ENCODE measurements at places on chromosomes 6 and 20.
A peak's percentile ranks its signal among the peaks of the same experiment; 100 is the strongest.

GRCh38 chr6:161204866-161205557 lies 68.8 kb downstream of the AGPAT4 start:
- no peak for DNase-seq

DNA sequence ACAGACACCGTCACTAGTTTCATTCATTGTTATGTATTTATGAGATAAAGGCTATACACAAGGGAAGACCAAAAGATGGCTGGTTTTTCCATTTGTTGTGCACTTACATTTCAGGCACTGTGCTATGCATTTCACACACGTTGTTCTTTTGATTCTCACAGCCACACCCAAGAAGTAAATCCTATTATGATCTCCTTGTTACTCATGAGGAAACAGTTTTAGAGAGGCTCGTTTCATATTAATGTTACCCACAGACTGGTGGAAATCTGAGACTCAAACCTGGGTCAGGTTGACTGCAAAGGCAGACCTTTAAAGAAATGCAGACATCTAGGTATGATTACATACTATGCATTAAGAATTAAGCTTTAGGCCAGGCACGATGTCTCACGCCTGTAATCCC lies 34.9 kb downstream of the SHLD1 start:
- DNase-seq, result no peak

- no peak for DNase-seq
Measured at GRCh38 chr6:106637051-106637716, 7.8 kb downstream of the QRSL1 start.

GRCh38 chr6:163711615-163712565 lies 297.4 kb downstream of the QKI start:
- DNase-seq, result no peak

DNA sequence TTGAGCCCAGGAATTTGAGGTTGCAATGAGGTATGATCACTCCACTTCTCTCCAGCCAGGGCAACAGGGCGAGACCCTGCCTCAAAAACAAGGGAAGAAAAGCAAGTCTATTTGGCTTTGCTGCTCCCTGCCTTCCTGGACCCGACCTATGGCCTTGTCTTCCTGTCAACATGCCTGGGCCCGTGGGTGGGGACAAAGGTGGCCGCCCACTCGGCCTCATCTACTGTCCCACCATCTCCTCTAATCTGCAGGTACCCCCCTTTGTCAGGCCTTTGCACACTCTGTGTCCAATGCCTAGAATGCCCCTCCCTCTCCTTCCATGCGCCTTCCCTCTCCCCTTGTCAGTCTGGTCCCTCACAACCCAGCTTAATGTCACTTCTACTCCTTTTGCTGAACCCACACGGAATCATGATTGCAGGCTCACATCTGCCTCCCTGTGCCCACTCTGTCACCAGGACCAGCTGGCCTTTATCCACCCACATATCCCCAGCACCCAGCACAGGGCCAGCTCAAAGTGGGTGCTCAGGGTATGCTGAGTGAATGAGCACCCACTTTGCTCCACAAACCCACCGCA lies 40.3 kb downstream of the MDFI start:
- DNase-seq, result no peak

DNA sequence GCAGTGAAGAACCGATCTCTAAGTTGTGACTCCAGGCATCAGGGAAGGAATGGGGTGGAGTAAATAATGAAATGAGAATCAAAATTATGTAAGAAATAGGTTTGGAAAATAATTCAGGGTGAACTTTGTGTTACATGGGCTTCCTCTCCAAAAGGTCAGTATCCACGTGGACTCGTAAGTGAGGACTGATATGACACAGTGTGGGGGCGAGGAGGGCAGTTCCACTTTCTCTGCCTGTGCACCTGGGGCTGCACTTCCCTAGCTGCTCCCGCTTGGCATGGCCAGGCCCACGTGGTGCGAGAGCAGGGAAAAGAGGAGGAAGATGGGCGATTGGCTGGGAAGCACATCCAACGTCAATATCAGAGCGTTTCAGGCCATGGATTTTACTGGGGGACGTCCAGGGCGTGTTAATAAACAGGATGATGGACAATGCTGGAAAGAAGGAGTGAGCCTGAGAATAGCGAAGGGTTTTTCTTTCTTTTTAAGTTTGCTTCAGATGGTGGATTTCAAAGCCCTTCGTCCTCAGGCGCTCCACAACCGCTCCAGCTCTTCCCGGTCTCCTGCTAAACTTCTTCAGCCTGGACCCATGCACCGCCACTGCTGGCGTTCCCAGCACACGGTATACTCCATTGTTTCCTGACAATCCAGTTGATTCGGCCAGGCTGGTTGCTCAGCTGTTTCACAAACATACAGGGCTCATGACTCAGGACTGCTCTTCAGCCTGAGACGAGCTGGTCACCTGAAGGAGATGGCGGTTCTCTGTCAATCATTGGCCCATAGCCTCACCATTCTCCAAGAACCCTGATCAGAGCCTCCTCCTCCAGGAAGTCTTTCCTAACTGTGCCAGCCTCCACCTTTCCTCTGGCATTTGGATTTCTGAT lies 11.8 kb downstream of the CCR6 start:
- no peak for DNase-seq

GRCh38 chr20:62174870-62175624 lies 7.8 kb upstream of the MTG2 start:
- DNase-seq, result no peak

- no peak for DNase-seq
Measured at GRCh38 chr6:159213405-159213804, 44.2 kb downstream of the FNDC1 start.

DNA sequence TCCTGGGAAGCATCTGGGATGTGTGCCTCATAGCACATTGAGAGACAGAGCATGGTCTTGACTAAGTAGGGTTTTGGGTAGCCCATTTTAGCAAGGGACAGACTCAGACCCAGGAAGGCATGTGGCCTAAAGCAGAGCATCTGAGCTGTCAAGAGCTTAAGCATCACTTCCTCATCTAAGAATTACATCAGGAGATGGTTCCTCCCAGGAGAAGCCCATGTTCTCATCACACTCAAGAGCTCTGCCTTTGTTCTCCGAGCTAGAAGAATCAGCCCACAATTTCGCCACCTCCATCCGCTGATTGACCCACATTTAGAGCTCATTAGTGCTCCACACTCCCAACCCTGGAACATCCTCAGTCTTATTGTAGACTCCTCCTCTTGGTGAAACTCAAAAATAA lies 68.3 kb downstream of the NPEPL1 start:
- DNase-seq, result no peak

DNA sequence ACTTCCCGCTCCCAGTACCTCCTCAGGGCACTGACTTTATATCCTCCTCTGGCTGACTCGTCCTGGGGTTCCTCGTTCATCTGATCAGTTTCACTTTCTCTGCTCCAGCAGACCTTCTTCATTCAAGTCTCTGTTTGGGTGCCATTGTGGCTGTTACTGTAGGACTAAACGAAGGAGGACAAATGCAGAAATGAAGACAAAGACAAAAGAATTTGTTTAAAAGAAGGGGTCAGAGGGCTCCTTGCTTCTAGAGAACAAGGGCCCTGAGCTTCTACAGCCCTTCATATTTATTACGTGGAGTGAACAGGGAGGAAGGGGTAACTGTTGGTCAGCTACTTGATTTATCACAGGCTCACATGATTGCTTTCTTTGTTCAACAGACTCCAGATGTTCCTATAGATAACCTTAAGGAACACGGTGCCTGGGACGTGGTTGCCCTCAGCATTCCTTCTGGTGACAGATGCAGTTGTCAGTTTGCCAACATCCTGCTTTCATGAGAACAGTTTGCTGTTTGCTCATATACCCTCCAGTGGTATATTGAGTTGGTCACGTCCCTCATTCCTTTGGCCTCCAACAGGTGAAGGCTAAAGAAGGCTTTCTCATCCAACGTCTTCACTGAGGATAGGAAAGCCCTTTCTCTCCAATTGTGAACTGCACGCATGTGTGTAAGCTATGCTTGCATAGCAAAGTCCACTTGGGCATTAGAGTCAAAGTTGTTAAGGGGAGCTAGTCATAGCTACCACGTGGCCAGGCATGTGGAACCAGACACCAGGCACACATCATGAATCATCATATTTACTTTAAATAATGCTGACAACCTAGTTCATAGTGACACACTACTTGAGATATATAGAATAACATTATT lies 69.1 kb upstream of the BTN3A2 start:
- peak; percentile 80 for DNase-seq

DNA sequence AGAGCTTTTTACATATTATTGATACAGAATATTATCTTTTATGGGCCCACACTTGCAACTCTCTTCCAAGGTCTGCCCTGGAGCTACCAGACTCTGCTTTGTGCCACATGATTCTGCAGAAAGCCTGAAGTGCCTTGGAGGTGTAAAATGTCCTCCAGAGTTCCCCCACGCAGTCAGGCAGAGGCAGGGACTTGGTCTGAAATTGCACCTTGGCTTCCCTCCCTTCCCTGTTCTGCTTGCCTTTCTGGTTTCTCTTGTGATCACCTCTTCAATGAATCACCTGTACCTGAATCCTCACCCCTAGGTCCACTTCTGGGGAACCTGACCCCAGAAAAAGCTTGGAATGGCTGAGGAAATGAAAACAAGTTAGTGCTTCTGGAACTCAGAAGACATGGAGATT lies 43.0 kb upstream of the TGM2 start:
- DNase-seq, result no peak

- DNase-seq, result no peak
Measured at GRCh38 chr6:159754959-159755914, 6.6 kb upstream of the ACAT2 start.

DNA sequence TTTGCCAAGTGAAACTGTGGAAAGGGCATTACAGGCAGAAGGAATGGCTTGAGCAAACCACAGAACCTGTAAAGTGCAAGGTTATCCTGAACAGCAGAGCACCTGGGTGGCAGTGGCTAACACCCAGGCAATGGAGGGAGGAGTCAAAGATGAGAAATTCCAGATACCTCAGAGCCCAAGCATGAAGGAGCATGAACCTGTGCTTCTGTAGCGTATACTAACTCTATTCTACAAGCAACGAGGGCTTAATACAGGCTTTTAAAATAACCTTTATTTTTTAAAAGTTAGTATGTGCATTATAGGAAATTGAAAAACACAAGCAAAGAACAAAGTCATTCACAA lies 77.0 kb downstream of the CNBD2 start:
- no peak for DNase-seq

GRCh38 chr20:664151-664550 lies 11.2 kb upstream of the SRXN1 start:
- no peak for DNase-seq

GRCh38 chr6:152118678-152119077 lies 311.2 kb downstream of the ESR1 start:
- DNase-seq, result no peak

DNA sequence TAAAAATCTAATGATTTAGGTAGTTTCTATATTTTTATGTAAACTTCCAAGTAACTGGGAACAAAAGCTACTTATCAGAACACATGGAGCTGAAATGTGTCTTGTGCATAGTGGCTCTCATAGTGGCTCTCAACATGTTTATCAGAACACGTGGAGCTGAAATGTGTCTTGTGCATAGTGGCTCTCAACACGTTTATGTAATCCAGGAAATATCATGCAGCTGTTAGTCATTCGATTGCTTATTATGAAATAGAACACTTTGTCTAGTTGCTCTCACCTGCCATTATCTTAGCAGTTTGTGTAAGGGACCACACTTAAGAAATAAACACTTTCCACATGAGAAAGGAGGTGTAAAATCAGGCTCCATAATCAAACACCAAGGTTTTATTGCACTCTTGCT lies 119.2 kb upstream of the ASCC3 start:
- DNase-seq, result no peak

- peak; percentile 17 for DNase-seq
Measured at GRCh38 chr6:143594647-143595046, 83.1 kb upstream of the PHACTR2 start.

DNA sequence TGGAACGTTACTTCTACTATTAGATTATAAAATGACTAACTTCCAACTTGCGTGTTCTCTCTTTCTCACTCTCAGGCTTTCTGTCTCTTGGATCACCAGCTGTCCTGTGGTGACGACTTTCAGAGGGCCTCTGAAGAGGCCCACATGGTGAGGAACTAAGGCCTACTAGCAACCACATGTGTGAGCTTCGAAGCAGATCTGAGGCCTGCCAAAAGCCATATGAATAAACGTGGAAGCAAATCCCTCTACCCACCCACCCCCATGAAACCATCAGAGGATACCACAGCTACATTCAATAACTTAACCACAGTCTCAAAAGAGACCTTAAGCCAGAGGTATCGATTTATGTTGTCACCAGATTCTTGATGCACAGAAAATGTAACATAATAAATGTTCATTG lies 13.5 kb upstream of the BMP5 start:
- DNase-seq, result no peak

DNA sequence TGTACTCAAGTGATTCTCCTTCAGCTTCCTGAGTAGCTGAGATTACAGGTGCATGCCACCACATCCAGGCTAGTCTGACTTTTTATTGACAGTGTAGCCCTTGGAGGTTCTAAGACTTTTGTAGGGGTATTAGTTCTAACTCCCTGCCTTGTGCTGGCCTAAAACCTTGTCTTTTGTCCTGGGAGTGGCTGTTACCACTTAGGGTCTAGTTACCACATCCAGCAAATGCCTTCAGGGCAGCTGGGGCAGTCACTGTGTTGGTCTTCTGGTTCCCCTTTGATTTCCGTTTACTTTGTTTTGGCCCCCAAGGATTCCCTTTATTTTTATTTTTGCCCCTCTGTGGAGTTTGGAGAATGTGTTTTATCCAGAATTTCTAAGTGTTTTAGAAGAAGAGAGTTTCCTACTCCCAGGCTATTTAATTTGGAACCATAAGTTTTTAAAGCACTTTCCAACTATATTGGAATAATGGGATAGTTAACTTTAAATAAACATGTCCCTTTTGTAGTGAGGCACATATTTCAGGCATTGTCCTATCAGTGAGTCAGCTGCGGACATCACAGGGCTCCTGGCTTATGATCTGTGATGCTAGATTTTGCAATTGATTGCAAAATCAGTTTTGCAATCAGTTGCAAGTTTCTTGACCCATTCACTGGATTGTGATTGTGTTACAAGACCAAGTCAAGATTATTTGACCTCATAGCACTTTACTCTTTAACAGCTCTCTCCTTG lies 25.0 kb downstream of the IL22RA2 start:
- DNase-seq, result peak; percentile 12

DNA sequence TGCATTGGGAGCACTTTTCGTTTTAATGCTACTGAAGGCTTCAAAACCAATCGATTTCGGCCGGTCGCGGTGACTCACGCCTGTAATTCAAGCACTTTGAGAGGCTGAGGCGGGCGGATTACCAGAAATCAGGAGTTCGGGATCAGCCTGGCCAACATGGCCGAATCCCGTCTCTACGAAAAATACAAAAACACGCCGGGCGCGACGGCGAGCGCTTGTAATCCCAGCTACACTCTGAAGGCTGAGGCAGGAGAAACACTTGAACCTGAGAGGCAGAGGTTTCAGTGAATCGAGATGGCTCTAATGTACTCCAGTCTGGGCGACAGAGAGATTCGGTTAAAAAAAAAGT lies 58.4 kb downstream of the TRIM38 start:
- DNase-seq, result peak; percentile 85

- peak; percentile 48 for DNase-seq
Measured at GRCh38 chr6:141677598-141678211, 455.0 kb upstream of the GJE1 start.

- no peak for DNase-seq
Measured at GRCh38 chr6:3928111-3928510, 78.9 kb downstream of the FAM50B start.

- no peak for DNase-seq
Measured at GRCh38 chr6:106537662-106538061, 91.6 kb downstream of the RTN4IP1 start.

GRCh38 chr6:121439475-121439874 lies 4.0 kb downstream of the GJA1 start:
- no peak for DNase-seq

- DNase-seq, result peak; percentile 73
Measured at GRCh38 chr20:58361481-58362205, 27.4 kb upstream of the VAPB start.

Data from fibroblast of skin of right biceps (primary cell).